Left ventricle myocardium superior (tissue), 1 donor: ENCODE measurements at places on chromosomes 2 and 18.

- DNase-seq, result no peak
Observed at GRCh38 chr2:241130316-241130715, 19.0 kb downstream of the PASK start.

DNA sequence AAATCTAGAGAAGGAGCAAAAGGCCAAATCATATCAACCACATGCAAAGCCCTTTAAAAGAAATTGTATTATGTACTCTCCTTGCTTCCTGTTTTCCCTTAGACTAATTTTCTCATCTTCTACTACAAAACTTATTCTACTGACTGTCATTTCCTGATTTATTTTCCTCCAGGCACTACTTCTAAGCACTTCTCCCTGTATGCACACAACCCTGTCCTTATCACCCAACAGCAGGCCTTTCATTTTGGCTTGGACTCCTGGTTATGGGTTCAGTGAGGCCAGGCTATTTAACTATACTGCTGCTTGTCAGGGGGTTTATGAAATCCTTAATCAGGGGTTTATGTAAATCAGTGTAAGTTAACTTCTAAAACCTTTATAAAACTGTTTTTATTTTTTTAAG is 205.1 kb upstream of the FAM98A start:
- DNase-seq, result no peak

DNA sequence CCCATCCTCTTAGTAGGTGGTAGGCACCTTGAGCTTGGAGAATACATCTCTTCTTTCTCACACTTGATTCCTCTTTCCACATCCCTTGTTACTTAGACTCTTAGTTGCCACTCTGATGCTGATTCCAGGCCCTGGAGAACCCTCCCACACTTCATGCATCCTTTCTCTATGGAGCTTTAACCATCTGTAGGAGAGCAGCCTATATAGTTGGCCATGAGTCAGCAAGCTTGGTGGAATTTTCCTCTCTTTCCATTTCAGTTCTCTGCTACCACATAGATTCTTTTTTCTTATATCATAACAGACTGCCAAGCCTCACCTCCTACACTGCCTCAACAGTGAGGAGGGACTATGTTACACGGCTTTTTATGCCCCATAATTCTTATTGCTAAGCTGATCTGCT is 851.6 kb upstream of the CDH2 start:
- no peak for DNase-seq

DNA sequence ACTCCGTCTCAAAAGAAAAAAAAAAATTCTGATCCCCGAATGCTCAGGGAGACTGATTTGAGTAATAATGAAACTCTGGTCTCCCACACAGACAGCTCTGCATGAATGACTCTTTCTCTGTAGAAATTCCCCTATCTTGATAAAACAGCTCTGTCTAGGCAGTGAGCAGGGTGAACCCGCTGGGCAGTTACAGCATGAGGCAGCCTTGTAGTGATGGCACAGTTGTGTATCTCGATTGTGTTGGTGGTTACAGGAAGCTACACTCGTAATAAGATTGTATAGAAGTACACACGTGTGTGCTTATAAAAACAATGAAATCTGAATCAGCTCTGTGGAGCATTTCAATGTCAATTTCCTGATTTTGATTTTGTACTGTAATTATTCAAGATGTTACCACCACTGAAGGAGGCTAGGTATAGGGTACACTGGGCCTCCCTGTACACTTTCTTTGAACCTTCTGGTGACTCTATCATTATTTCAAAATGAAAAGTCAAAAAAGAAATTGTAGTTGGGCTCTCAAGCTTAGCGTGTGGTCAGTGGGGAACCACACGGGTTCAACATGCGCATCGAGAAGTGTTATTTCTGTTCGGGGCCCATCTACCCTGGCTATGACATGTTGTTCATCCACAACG is 34.9 kb upstream of the ATP8B1 start:
- no peak for DNase-seq

DNA sequence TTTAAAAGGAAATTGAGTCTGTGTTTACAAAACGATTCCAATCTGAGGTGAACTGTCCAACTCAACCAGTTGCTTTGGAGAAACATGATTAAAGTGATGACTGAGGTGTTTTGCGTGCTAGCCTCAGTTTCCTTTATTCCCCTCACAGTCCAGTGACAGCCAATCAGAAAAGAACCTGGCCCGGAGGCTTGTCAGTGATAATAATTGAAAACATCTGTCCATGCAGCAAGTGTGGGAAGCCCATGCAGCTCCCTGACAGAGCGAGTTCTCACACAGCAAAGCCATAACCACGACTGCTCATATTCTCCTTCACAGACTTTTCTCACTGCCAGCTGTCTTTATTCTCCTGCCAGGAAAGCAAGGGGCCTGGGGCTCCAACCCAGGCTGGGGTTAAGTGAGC is 613.4 kb downstream of the ARHGAP15 start:
- no peak for DNase-seq

- no peak for DNase-seq
Observed at GRCh38 chr18:77865853-77866252, 616.2 kb downstream of the GALR1 start.

- DNase-seq, result no peak
Observed at GRCh38 chr18:10057894-10058791, 144.3 kb downstream of the VAPA start.

DNA sequence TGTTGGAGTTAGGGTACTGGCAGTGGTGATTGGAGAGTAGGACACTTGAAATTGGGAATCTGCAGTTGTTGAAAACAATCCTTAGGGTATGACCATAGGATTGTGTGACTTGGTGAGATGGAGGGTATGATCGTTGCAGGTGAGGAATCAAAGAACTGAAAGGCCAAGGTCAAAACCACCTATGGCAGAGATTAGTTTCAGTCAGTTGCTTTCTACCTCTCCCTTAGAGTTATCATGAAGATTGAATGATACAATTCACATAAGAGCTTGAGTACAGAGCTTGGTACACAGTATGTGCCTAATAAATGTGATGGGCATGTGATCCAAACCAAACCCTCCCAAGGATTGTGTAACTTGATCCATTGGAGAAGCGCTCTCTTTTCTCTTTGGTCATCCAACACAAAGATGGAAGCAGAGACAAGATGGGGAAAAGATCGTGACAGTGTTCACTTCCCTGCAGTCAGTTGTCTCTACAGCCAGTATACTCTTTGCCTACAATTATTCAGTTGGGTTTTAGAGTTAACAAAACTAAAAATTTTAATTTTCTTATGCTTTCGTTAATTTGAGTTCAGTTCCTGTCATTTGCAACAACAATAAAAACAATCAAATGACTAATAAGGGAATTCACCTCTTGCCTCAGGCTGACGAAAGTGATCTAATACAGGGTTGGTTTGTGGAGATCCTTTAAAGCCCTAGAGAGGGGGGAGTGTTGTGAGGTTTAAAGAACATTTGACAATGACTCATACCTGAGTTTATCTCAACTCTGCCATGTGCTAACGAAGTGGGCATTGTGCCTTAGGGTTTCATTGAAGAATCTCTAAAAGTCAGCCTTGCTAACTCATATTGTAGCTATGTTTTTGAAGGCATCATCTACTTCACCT is 14.8 kb upstream of the SMAD2 start:
- no peak for DNase-seq

GRCh38 chr2:200679127-200679526 is 93.3 kb downstream of the AOX1 start:
- no peak for DNase-seq

- DNase-seq, result no peak
Observed at GRCh38 chr2:241298673-241299072, 16.8 kb downstream of the HDLBP start.

DNA sequence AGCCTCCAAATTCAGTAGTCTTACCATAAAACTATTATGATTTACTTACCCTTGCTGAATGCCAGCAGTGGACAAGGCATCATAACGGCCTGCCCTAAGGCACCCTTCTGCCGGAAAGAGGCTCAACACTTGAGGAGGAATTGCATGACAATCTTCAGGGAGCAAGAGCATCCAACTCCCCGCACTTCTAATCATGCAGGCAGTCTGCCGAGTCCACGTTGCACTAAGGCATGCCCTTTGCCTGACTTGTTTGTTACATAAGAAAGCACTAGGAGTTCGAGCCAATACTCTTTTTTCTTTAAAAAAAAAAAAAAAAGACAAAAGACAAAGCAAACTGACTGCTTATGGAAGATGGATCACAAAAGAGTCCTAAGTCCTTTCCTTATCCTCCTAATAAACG is 17.9 kb upstream of the SPTBN1 start:
- peak; percentile 79 for DNase-seq

DNA sequence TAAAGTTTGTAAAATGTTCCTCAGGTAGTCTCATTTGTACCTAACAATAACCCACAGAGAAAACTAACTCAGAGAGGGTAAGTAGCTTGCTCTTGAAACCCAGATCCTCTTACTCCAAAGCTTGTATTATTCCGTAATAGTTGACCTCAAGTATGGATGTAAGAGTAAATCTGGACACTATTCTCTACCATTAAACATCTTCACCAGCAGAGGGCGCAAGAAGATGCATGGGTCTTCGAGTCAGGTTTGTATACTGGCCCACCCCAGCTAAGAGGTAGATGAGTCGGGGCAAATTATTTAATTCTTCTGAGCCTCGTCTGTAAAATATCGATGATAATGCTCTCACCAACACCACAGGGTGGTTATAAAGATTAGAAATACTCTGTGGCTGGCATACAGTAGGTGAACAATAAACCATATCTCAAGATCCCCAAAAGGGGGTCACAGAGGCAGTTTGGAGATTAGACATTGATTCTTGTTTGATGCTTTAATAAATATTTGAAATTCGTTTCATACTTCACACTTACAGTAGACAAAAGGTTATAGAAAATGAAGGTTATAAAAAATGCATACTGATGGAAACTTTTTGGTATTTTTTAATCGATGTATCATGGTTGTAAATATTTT is 3.5 kb upstream of the CABLES1 start:
- no peak for DNase-seq

- no peak for DNase-seq
Observed at GRCh38 chr2:234273887-234274584, 222.8 kb downstream of the ARL4C start.

DNA sequence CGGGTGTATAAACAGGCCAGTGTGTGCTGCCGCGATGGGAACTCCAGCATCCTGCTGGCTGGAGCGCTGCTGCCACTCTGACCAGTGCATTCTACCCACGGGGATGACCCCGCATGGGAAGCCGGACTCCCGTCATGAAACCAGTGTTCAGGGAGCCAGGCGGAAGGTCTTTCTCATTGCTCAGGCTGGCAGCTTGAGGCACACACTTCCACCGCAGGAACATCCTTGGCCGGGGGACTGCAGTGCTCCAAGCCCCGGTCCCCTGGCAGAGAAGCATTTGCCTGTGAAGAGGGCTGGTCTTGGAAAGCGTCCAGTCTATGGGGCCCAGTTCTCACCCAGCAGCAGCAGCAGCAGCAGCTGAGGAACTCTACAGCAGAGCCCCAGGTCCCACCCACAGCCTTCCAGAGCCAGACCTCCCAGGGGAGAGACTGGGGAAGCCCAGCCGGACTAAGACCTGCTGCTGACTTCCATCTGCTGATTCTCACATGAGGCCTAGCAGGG is 235.9 kb downstream of the KLHL29 start:
- DNase-seq, result peak; percentile 54

DNA sequence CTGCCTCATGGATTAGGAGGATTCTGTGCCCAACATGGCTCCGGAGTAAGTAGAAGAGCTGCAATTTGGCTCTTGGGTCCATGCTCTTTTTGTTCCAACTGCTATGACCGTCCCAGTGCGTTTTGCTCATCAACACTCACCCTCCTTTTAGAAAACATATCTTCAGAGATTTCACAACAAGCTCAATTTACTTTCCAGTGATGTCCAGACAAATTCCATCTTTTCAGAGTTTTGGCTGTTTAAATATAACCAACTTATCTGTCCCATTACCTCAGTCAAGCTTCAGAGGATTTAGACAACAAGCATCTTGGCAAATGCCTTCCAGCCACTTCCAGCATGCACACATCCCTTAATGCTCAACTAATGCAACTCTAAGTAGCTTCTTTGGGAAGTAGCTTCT is 6.9 kb upstream of the SLC14A2 start:
- no peak for DNase-seq

GRCh38 chr2:149725234-149725633 is 137.7 kb upstream of the MMADHC start:
- DNase-seq, result no peak

DNA sequence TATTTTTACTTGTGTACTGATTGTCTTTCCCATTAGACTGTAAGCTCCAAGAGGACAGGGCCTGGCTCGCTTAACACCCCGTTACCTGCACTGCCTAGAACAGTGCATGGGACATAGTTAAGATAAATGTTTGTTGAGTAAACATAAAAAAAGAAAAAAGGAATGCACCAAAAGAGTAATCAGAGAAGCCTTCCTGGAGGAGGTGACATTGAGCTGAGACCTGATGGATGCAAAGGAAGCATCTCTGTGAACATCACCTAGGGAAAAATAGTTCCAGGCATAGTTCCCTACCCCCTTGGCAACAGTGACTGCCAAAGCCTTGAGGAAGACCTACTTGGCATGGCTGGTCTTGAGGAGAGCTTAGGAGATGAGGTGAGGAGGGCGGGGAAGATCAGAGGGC is 924 bp upstream of the TFCP2L1 start:
- no peak for DNase-seq
